Lower leg skin (tissue), 4 donors: ENCODE measurements at places on chromosomes 5 and 9.

DNA sequence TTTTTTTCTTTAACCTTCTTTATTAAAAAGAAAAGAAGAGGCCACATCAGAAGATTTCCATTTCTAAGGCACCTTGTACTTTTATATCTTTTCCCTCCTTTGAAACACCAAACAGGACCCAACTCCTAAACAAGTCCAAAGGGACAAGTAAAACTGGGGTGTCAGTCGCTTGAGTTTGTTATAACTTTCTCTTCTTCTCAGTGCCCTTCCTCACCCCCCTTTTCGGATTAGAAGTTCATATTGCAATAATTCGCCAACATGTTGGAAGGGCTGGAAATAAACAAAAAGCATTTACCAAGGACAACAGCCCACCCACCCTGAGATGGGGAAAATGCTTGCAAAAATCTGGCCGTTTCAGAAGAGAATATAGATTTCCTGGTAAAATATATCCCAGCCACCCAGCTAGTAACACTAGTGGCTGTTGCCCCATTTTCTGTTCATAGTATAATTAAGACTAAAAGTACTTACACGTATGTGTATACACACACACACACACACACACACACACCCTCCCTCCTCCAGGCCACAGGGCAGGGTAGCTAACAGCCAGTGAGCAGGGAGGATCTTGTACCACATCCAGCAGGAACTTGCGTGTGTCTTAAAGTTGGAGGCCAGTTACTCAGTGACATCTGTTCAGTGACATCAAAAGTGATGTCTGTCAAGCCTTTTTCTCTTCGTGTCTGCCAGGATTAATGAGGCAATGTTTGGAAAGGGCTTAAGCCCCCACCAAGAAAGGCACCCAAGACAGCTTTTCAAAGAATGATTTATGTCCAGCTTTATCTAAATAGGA, 149.1 kb upstream of the KLF4 start:
- peak; percentile 94 for DNase-seq

DNA sequence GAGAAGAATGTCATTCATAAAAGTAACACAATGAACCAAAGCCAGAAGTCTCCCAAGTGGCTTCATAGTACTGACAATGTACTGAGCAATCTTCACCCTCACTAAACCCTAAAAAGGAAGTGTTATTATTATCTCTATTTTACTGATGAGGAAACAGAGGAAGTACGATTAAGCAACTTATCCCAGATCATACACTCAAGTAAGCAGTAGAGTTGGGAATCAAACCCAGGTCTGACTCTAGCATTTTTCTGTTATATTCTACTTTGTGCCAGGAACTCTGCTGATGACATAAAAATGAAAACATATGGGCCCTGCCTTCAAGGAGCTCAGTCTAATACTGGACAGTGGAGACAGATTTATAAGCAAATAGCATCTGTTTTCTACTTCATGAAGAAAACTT, 109.2 kb downstream of the RAPGEF6 start:
- no peak for DNase-seq

DNA sequence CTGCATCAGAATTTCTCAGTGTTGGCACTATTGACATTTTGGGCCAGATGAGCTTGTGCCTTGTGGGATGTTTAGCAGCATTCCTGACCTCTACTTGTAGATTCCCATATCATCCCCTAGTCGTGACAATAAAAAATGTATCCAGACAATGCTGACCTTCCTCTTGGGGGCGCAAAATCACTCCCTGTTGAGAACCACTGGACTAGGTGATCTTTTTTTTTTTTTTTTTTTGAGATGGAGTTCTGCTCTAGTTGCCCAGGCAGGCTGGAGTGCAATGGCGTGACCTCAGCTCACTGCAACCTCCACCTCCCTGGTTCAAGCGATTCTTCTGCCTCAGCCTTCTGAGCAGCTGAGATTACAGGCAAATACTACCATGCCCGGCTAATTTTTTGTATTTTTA, 22.6 kb downstream of the STXBP1 start:
- no peak for DNase-seq

GRCh38 chr9:112640311-112640710, 77.6 kb downstream of the INIP start:
- DNase-seq: no peak

DNA sequence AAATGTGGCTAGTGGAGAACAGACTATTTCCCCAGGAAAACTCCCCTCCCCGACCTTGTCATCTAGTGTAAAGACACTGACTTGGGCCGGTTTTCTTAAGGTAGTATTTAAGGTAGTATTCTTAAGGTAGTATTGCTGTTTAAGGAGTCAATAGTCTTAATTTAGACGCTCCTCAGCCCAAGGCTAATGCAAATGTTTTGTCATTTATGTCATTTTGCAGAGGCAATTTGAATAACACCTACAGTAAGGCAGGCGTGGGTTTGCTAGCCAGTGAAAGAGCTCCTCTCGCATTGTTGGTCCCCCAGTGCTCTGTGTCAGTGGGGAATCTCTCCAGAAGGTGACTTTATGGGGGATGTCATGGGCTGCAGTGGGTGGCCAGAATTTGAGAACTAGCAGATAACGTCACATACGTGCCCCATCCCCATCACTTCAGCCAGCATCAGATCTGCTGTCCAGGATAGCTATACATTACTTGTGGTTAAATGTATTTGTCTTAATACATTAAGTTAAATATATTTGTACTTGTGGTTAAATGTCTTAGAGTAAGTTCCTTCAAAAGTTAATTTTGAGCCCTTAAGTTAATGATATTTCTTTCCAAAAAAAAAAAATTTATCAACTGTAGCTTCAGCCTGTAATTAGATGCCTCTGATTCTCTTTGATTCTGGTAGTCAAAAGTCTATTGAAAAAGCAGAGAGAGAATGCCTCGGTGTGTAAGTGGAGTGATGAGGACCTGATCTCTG, 2.6 kb downstream of the PPP1R26 start:
- DNase-seq: no peak
